ENCODE measurements at places on chromosomes 4 and X. TPM values are rescaled to one million over a fixed set of nuclear protein-coding genes. Genes with fewer than 3 reads are reported as not detected.

The ZNF827 gene
- total RNA-seq = 11.3 TPM

DNA sequence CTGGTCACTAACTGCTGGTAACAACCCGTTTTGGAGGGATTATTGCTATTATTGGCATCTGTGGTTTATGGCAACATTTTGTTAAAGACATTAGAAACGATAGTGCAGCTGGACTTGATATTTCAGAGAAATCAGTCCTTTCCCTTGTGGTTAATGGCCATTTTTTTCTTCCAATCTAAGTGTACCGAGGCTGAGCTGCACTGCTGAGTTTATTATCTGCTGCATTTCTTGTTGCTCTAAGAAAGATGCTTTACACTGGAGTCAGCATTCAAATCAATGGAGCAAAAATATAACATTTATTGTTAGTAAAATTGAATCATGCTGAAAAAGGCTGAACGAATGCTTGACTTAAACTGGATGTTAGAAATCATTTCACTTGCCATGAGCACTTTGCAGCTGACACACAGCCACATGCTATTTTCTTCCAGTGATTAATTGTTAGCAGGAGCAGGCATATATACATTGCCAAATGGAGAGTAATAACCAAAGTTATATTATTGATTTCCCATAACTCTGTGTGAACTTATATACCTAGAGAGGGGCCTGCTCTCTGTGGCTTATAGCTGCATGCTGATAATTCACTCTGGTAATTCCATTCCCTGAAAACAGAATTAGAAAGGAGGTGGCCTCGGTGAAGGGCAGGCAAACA lies 66.5 kb upstream of the TTC29 start:
- no peak for DNase-seq

GRCh38 chr4:130563889-130564418 lies 1468.0 kb downstream of the C4orf33 start:
- DNase-seq = no peak

The MRPS18C gene
- total RNA-seq = 39.4 TPM

The GPC3 gene
- 11.3 TPM for total RNA-seq

DNA sequence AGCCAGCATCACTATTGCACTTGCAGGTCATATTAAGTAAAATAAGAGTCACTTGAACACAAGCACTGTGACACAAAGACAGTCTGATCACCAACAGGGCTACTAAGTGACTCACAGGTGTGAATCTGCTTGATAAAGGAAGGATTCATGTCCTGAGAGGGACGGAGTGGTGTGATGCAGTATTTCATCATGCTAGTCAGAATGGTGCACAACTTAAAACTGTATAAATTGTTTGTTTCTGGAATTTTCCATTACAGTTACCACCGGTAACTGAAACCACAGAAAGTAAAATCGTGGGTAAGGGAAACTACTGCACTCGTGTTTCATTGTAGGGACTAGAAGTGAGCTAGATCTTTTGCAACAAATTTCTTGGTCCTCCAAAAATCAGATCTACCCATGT lies 109.7 kb downstream of the ELOVL6 start:
- no peak for DNase-seq

The CA5B gene
- 16.9 TPM for total RNA-seq

DNA sequence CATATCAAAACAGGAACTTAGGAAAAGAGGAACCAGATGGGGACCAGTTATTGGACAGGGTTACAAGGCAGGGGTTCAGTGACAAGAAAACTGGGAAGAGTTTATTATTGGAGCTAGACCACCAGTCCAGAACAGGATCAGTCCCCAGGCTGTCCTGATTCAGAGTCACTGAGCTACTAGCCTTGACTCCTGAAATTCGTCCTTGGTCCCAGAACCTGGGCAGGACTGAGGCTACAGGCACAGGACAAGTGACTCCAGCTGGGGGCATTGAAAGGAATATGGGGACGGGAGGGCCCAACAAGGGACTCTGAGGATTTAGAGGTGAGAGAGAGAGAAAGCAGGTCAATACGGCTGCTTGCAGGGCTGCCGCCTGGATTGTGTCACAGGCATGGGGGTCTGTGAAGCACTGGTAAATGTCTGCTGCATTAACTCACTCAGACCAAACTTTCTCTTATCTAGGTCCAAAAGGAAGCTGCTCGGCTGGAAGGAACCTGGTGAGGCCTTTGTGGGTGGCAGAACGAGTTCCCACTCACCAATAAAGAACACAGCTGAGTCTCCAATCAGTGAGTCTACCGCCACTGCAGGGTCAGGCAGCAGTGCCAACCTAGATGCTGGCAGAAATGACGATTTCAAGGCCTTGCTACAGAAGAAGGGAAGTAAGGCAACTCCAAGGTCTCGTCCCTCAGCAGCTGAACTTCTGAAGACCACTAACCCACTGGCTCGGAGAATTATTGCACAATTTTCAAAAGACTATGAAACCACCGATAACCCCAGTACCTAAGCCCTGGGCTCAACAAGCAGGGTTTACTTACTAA lies 11.3 kb upstream of the RTL5 start:
- DNase-seq = no peak

The COMMD8 gene
- 16.7 TPM for total RNA-seq

The SRPX gene
- 294 TPM for total RNA-seq

GRCh38 chr4:136103616-136104015 lies 1428.7 kb downstream of the PCDH18 start:
- no peak for DNase-seq

DNA sequence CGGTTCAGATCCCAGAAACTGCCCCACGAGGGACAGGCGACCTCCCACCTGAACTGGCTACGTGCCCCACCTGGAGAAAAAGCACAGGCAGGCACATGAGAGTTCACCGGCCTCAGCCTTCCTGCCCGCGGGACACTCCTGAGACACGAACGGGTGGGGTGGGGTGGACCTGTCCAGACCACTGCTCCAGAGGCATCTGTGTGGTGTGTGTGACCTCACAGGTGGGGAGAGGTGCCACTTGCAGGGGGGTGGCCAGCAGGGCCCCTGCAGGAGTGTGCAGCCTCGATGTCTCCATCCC lies 18.5 kb downstream of the NELFA start:
- DNase-seq = no peak

- DNase-seq = no peak
Observed at GRCh38 chrX:137031039-137031438, 2.8 kb downstream of the GPR101 start.

GRCh38 chr4:189787216-189788031 lies 153.2 kb upstream of the FRG1 start:
- no peak for DNase-seq

GRCh38 chrX:8033175-8033574 lies 106.0 kb upstream of the PNPLA4 start:
- no peak for DNase-seq

- DNase-seq = no peak
Observed at GRCh38 chr4:165203541-165204461, 3.6 kb upstream of the KLHL2 start.

The AADAT gene
- 4.4 TPM for total RNA-seq

The DUSP21 gene
- total RNA-seq = not detected

GRCh38 chr4:39689970-39690369 lies 8.0 kb upstream of the UBE2K start:
- DNase-seq = no peak

The FAAH2 gene
- 0.29 TPM for total RNA-seq
